Foreskin keratinocyte (primary cell): ENCODE measurements at places on chromosomes 1 and 21.
A peak's percentile ranks its signal among the peaks of the same experiment; 100 is the strongest.

GRCh38 chr1:241600496-241600901 lies 39.7 kb downstream of the CHML start:
- no peak for DNase-seq

DNA sequence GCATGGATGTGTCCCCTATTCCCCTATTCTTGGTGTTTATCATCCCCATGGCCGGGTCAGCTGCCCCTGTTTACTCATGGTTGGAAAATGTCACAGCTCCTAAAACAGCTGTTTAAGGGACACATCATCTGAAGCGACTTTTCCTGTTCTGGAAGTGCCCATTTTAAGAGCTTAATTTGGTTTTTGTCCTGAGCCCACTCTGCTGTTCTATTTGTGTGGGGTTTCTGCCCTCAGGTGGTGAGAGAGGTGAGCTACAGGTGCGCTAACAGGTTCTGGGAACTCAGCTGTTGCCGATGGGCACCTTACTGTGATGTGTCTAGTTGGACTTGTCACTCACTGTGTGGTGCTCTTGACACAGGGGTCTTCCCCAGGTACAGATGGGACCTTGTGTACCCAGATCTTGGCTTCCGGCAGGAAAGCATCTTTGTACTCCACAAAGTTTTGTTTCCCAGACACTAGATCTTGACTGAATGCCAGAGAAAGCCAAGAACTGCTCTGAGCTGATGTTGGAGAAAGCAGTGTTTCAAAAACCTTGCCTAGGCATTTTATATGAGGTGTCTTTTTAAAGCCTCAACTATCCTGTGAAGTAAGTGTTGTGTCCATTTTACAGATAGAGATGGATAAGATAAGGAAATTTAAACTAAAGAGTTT lies 59.0 kb upstream of the CD1D start:
- peak; percentile 48 for DNase-seq

DNA sequence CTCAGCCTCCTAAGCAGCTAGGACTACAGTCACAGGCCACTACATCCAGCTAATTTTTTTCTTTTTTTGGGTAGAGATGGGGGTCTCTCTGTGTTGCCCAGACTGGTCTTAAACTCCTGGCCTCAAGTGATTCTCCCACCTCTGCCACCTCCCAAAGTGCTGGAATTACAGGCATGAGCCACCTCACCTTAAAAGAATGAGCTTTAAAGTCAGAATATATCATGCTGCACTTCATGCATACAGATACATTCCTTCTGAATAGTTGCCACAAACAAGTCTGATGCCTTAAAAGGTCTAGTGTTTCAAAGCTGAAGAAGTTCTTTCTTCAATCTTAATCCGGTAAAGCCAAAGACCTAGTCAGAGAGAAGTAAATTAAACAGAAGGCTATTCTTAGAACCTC lies 23.8 kb upstream of the CPLANE2 start:
- DNase-seq = peak; percentile 67

DNA sequence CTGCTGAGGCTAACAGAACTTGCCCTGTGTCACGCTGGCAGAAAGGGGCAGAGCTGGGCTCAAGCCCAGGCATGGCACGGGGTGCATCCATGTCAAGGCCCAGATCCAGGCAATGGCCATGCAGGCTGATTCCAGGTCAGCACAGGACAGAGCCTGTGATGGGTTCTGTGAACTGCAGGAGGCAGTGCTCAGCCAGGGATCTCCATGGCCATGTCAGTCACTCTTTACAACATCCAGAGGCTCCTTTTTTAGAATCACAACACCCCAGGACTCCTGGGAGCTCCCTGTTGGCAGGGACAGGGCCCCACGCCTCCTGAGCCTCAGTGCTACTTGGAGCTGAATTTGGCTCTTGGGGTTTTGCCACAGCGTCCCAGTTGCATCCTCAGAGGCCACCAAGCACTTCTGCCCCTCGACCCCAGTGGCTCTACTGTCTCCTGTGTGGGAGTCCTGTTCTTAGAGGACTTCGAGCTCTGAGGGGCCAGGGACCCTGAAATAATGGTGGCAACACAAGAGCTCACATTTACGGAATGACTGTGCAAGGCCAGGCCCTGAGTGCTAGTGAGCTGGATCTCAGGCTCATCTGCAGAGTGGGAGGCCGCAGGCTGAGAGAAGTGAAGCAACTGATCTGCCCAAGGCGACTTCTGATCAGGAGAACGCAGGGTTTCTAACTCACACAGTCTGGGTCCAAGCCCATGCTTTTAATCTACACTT lies 211.5 kb downstream of the TRABD2B start:
- no peak for DNase-seq

DNA sequence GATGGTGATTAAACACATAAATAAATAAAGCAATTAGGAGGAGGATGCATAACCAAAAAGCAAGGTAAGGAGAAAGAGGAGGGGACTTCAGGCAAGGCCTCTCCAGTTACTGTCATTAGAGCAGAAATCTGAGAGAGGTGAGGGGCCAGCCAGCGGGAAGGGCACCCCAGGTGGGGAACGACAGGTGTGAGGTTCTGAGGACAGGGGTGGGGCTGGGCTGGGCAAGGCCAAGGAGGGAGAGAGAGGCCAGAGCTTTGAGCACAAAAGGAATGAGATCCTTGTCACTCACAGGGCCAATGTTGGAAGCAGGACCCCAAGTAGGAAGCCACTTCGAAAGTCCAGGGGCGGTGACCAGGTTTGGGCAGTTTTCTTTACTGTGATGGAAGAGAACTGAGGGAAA lies 182.2 kb upstream of the RAB4A start:
- DNase-seq = no peak

DNA sequence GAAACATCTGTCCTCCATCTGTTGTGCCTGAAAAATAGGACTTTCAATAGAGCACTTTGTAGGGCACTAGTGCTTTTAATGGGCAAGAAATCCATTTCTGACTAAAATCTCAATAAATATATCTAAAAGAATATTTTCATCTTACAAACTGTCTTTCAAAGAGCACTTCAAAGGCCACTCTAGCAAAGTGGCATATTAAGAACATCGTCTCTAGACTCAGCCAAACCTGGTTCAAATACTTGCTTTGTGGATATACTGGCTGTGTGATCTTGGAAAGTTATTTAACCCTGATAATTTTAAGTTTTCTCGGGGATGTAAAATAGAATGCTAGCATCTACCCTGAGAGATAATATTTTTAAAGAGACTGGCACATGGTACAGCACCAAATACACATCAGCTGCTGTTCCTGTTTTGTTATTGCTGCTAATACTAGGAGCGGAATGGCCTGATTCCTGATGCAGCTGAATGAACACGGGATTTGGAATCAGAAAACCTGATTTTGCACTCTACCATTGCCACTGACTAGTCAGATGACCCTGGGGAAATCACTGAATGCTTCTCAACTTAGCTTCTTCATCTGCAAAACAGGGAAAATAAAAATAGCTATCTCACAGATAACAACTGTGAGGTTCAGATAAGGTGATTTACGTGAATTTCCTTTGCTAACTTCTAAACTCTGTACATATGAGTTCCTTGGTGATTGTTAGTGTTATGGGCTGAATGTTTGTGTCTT lies 25.2 kb upstream of the LRRC8C start:
- no peak for DNase-seq
